ENCODE measurements at places on chromosomes 5 and 9.

DNA sequence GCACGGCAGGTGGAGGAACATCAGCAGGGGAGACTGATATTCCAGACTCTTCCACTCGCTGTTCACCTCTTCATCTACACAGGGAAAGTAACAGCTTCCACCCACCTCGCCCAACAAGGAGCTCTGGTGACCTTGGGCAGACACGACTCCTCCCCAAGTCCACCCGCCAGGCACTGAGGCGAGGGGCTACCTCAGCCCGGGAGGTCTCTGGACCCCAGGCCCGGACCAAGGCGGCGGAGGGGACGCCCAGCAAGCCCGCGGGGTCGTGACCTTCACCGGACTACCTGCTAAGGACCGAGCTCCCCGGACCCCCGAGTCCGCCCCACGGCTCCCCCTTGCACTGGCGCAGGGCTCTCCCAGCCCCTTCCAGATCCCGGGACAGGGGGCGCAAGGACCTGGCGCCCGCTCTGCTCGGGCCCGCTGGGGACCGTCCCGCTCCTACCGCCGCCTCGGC lies 70.2 kb upstream of the LPCAT1 start:
- no peaks in the 10 kb centered on the region for H3K27me3 ChIP-seq
- no peaks in the 10 kb centered on the region for H3K36me3 ChIP-seq
- no peak for DNase-seq
- H3K4me3 ChIP-seq: peak overlapping the region; percentile 51

DNA sequence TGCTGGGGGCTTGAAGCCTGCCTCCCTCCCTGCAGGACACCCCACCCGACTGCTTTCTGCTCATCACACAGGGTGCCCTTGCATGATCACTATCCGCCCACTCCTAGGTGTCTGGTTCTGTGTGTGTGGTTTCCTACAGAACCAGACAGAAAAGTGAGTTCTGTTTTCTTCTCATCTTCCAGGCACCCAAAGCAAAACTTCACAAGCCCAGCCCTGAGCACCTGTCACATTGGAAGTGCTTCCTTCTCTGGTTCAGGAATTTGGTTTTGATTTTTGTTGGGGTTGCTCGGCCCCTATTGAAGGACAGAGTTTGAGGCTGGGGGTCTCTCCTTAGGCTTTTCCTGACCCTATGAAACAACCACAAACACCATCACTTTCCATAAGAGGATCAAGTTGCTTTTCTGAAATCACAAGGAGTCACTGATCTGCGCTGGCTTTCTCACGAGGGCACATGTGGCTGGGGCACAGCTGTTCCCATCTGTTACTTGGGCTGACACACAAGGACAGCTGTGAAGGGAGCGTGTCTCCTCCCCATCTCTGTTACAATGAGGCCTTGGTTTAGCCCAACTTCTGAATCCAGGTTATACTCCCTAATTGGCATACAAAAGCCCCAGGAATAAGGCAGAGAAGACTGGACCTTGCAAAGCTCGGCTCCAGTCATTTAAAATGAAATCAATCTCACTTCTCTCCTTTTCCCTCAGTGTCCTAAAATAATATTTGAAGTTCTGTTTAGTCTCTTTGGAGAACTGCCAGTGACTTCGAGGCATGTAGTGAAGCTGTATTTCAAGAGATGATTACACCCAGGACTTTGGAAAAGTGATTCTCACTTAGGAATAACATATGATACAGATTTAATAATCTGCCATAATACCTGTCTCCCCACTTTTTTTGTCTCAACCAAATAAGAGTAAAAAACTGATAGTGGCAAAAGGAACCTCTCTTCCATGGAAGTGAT lies 213.1 kb upstream of the GAS1 start:
- H3K27me3 ChIP-seq: no peaks in the 10 kb centered on the region
- no peaks in the 10 kb centered on the region for H3K36me3 ChIP-seq
- no peak for DNase-seq
- H3K27ac ChIP-seq: no peak overlapping the region

- no peak for DNase-seq
- no peaks in the 10 kb centered on the region for H3K27me3 ChIP-seq
- no peaks in the 10 kb centered on the region for H3K4me1 ChIP-seq
Observed at GRCh38 chr5:139833525-139833924, 37.9 kb downstream of the PSD2 start.

- no peak overlapping the region for H3K27ac ChIP-seq
- DNase-seq: no peak
- no peak overlapping the region for H3K4me3 ChIP-seq
- H3K27me3 ChIP-seq: no peaks in the 10 kb centered on the region
- H3K4me1 ChIP-seq: peaks cover 46% of the 10 kb centered on the region
- no peaks in the 10 kb centered on the region for H3K36me3 ChIP-seq
Observed at GRCh38 chr9:104851546-104851920, 76.4 kb downstream of the ABCA1 start.

GRCh38 chr5:75510417-75510835 lies 1.0 kb downstream of the CERT1 start:
- peak overlapping the region; percentile 91 for H3K27ac ChIP-seq
- no peaks in the 10 kb centered on the region for H3K27me3 ChIP-seq
- no peaks in the 10 kb centered on the region for H3K36me3 ChIP-seq
- DNase-seq: no peak
- peaks cover 31% of the 10 kb centered on the region for H3K4me1 ChIP-seq

- H3K4me3 ChIP-seq: no peak overlapping the region
- no peaks in the 10 kb centered on the region for H3K36me3 ChIP-seq
- no peaks in the 10 kb centered on the region for H3K27me3 ChIP-seq
- H3K27ac ChIP-seq: no peak overlapping the region
Observed at GRCh38 chr5:122929001-122929400, 83.6 kb downstream of the SNX24 start.

GRCh38 chr9:121949364-121949763 lies 143.7 kb downstream of the TTLL11 start:
- H3K27me3 ChIP-seq: no peaks in the 10 kb centered on the region
- H3K4me3 ChIP-seq: no peak overlapping the region
- H3K4me1 ChIP-seq: no peaks in the 10 kb centered on the region
- H3K27ac ChIP-seq: no peak overlapping the region

GRCh38 chr9:32004431-32005076 lies 379.9 kb upstream of the ACO1 start:
- no peak overlapping the region for H3K27ac ChIP-seq
- no peak overlapping the region for H3K4me3 ChIP-seq
- no peaks in the 10 kb centered on the region for H3K36me3 ChIP-seq
- no peaks in the 10 kb centered on the region for H3K4me1 ChIP-seq
- no peak for DNase-seq

GRCh38 chr5:164747371-164747770 lies 1242.0 kb downstream of the MAT2B start:
- DNase-seq: no peak
- H3K4me3 ChIP-seq: no peak overlapping the region
- no peaks in the 10 kb centered on the region for H3K36me3 ChIP-seq

All from vagina (tissue), 2 donors.